ENCODE measurements at places on chromosomes 1 and 21.

DNA sequence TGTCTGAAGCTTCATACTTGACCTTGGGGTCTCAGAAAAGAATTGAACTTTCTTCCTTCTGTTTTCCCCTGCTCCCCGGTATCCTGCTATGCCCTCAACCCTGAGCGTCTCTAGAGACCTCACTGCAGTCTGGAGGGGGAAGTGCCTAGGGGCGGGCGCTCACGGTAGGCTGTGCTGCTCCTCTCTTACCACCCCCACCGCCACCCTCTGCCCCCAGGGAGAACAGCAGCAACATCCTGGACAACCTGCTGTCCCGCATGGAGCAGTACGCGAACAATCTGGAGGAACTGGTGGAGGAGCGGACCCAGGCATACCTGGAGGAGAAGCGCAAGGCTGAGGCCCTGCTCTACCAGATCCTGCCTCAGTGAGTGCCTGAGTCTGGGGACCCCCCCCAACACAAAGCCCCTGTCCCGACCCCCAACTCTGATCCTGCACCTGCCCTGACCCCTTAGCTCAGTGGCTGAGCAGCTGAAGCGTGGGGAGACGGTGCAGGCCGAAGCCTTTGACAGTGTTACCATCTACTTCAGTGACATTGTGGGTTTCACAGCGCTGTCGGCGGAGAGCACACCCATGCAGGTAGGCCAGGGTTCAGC lies 10.3 kb downstream of the NPR1 start:
- no peak for DNase-seq

GRCh38 chr1:19122668-19123067 lies 87.4 kb downstream of the UBR4 start:
- DNase-seq: no peak

DNA sequence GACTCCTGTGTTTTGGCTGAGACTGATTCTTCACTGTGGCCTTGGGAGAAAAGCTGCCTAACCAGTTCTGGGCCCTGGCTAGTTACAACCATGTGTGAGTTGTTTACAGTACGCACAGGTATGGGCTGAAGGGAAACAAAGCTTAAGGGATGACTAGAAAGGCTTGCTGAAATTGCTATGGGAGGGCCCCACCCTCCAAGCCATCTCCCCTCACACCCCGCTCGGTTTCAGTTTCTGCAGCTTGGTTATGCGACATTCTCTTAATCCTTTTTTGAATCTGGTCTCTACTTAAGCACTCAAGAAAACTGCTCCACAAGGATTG lies 43.1 kb downstream of the PBX1 start:
- DNase-seq: no peak

GRCh38 chr1:147808025-147808424 lies 47.6 kb upstream of the GJA5 start:
- DNase-seq: no peak

DNA sequence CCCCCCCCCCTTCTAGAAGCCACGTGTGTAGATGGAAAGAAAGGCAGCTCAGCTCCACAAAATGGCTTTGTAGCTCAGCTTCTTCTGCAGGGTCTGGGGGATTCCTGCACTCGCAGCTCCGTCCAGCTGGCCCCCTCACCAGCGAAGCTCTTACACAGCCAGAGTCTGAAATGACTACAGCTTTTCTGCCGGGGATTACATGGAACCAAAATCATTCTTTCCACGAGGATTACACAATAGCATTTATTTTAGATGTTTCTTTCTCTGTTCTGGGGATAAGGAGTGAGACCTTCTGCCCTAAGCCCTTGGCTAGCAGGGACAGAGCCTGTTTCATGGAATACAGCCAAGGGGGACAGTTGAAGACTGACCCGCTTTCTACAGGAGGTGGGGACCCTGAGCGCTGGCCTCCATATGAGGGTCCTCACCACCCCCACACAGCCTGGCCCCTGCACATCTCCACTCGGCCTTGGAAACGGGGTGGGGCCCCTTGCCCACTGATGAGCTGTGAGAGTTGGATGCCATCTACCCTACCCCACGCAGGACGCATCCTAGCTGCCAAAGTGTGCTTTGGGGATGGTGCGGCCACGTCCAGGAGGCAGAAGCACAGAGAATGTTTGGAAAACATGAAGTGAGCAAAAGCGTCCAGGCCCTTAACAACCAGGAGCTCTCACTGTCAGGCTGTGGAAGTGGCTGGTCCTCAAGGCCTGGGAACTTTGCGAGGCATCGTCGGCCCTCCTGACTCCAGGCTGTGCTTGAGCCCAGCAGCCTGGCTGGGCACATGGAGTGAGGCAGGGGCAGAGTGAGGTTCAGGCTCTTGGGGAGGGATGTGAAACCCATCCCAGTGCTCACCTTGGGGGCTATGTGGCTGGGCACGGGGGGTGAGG lies 14.5 kb downstream of the ACTRT2 start:
- DNase-seq: no peak

- no peak for DNase-seq
Observed at GRCh38 chr1:67564193-67564592, 120.8 kb upstream of the GADD45A start.

DNA sequence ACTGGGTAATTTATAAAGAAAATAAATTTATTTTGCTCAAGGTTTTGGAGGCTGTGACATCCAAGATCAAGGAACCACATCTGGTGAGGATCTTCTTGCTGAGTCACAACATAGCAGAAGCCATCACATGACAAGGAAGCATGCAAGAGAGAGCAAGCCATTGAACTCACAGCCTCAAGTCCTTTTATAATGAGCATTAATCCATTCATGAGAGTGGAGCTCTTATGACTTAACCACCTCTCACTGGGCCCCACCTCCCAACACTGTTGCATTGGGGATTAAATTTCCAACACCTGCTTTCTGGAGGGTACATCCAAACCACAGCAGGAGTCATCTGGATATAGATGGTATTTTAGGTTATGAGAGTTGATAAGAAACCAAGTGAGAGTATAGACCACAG lies 20.6 kb upstream of the EGLN1 start:
- no peak for DNase-seq

- DNase-seq: no peak
Observed at GRCh38 chr1:235532360-235532759, 28.1 kb upstream of the B3GALNT2 start.

- no peak for DNase-seq
Observed at GRCh38 chr1:107678993-107679392, 286.0 kb downstream of the VAV3 start.

DNA sequence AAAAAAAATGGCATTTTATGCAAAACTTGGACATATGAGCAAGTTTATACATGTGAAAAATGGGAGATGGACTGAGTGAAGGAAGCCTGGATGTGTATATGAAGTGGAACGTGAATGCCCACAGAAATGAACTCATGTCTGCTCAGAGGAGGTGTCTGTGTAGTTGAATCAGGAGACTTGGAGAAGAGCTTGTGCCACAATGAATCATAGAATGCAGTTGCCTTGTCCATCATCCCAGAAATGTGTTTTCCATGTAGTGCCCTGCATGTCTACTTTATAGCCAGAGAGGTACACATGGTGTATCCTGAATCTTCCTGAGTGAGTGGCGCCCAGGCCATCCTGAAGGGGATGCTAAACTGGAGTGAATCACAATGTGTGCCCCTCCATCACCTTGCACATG lies 2.6 kb upstream of the ILDR2 start:
- no peak for DNase-seq

- no peak for DNase-seq
Observed at GRCh38 chr1:10779201-10779600, 17.2 kb downstream of the CASZ1 start.

DNA sequence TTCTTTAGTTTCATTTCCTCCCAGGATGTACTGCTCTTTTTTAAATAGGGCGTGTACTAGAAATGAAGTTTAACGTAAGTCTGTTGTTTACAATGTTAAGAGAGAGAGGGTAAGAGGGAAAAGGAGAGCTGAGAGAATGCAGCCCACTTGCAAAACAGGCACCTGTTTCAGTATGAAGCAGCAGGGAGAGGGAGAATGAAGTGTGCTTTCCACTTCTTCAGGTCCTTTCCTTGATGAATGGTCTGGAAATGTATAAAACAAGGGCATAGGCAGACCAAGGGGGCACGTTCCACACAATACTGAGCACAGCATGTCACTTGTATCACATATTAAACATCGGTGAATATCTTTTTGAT lies 2.0 kb downstream of the KCNA3 start:
- DNase-seq: no peak

- no peak for DNase-seq
Observed at GRCh38 chr1:95111014-95111413, 6.1 kb upstream of the TLCD4 start.

DNA sequence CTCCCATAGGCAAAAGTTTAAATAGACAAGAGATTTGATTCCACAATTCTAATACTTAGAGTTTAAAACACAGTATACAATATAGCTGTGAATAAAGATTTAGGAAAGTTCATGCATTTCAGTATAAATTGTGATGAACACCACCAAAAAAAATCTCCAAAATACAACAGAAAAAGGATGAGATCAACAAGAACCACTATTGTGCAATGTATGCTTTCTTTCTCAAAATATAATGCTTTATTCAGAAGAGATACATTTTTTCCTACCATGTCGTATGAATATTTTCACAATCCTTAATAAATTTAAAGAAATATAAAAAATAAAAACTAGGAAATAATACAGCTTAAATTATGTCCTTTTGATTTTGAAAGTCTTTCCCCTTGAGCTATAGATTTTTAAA lies 1309.2 kb downstream of the MRPL39 start:
- no peak for DNase-seq

DNA sequence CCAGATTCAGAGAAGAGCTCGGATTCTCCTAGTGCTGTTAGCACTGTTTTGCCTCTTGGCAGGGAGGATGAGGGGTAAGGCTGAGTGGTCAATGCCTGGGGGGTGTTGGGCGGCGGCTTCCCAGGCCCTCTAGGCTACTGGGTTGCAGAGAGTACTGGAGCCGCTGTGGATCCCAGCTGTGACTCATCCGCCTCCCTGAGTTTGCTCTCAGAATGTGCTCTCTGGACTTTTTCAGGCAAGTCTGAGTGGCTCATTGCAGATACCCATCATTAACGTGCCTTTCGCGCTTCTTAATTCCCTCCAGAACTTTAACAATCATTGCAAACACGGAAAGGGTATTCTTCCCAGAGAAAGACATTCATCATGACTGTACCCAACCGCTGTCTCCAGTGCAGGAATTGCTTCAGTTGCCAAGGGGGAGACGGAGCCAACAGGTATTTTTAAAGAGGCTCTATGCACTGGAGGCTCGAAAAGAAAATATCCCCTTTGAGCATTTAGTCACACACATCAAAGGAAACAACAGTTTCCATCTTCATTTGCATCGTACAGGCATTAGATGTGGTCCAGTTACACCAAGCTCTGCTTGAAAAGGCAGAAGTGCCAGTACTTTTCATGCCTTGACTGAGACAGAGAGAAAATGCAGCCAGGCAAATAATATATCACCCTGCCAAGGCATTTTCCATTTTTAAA lies 14.4 kb upstream of the CAMTA1 start:
- no peak for DNase-seq

GRCh38 chr1:183443466-183443865 lies 25.3 kb upstream of the NMNAT2 start:
- no peak for DNase-seq

GRCh38 chr1:32761253-32761877 lies 55.8 kb downstream of the YARS1 start:
- DNase-seq: no peak

DNA sequence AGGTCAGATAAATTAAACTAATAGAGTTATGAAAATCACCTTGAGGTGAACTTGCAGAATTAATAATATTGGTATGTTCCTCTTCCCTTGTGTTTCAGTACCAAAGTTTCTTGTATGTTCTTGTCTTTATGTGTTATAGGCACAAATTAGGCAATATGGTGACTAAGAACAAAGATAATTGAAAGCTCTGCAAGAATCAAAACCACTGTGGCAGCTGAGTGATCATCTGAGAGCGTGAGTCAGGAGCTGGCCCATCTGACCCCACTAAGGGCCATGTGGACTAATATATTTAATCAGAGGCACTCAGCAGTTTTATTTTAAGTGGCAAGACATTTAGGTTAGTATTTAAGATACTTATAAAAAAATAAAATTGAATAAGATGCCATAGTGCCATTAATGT lies 12.8 kb upstream of the CASQ2 start:
- no peak for DNase-seq

GRCh38 chr1:119091618-119092017 lies 48.8 kb downstream of the WARS2 start:
- no peak for DNase-seq

DNA sequence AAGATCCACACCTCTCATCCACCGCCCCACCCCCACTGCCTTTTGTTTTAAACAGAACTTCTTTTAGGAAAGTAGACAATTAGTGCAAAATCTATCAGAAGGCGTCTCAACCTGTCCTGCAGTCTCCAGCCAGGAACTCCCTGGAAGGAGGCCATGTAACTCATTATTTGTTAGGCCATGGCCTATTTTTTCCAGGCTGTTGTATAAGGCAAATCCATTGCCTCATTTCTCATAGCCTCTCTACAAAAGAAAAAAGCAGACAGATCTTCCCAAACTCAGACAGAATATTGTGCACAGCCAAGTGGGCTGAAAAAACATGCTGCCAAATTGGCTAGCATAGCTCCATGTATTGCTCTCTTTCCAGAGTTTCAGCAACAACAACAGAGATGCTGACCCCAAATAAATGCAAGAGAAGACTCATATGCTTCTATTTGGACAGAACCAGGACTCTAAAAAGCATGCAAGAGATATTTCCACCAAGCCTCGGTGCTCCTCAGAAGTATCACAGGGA lies 770.7 kb upstream of the CXADR start:
- DNase-seq: no peak

DNA sequence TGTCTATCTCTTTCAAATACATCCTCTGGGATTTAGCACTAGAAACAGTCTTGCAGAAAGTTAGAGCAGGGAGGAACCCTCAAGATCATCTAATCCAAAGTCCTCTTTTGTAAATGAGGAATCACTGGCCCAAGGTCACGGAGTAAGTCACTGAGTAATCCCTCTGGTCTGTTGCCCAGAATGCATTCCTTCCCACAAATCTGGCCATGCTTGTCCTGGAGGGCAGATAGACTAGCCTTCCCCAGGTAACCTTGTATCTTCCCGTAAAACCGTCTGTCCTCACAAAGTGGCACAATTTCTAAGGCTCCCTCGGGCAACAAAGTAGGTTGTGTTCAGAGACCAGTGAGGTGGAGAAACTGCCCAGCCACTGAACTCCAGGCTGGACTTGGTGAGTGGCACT lies 46.2 kb downstream of the DDR2 start:
- no peak for DNase-seq

DNA sequence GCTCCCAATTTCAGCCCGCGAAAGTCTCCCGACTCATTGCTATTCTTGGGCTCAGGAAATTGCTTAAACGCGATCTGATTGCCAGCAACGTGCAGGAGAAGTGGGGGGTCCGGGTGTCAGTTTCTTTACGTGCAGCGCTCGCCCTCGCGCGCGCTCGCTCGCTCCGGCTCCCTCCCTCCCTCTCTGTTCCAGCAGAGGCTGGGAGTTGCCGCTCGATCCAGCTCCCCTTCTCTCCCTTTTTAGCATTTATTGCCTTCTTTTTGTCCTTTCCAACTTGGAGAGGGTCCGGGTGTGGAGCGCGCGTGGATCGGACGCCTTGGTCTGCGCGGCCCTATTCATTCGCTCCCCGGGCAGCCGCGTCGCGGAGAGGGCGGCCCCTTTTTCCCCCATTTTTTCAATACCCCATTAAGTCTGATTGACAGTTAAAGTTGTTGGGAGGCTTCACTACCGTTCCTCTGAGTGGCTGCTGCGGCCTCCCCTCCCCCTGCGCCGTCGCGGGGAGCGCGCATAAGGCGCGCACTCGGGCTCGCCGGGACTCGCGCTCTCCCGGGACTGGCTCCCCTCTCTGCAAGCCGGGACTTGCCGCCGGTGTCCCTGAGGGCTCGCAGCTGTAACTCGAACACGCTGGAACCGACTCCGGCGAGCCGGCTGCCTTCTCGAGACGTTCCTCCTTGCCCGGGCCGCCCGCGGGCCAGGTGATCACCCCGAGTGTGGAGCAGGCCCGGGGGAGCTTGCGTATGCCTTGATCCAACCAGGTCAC lies at the start of gene DHRS3:
Gene DHRS3, minus strand, starts transcription at position 310 of the 760 bp plus-strand sequence. CDS start 862 bp downstream, outside the sequence.
- DNase-seq: peak; percentile 77

GRCh38 chr1:235013512-235013911 lies 115.1 kb downstream of the TOMM20 start:
- no peak for DNase-seq
